ENCODE measurements at places on chromosomes 13 and 19.

DNA sequence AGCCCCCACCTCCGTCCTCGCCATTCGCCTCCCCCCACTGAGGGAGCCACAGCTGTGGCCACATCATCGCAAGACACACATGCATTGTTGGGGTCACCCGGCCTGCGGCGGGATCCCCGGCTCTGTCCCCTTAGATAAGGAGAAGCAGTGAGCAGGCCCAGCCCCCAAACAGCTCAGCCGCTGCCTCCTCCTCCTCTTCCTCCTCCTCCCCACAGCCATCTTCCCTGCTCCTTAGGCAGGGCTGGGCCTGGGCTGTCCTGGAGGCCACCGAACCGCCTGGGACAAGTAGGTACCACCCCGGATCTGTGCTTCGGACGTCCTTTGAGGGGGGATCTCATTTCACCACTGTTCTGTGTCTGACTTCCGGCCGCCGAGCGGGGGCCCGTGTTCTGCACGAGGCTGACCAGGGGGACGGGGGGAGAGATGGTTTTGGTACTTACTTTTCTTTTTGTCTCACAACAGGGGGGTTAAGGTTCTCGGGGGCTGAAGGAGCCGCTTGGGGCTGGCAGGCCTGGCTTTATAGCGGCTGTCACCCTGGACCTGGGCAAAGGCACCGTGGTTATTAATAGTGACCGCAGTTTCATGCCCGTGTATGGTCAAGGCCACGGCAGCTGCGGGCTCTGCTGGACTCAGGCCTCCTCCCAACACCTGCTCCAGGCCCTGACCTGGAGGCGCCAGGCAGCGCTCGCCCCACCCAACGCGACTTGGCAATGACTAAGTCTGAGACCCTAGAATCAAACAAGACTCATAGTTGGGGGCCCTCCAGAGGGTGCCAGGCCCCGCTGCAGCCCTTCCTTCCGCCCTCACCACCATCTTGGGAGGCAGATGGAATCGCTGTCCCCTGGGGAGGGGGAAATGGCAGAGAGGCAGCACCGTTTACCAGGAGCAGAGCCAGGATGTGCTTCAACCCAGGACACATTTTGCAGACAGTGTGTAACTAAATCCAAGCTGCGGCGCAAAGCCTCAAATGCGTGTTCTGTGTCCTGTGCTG lies 18.3 kb downstream of the NMRK2 start:
- DNase-seq: peak; percentile 67

- no peak for DNase-seq
Measured at GRCh38 chr13:79541426-79542049, 60.6 kb downstream of the NDFIP2 start.

DNA sequence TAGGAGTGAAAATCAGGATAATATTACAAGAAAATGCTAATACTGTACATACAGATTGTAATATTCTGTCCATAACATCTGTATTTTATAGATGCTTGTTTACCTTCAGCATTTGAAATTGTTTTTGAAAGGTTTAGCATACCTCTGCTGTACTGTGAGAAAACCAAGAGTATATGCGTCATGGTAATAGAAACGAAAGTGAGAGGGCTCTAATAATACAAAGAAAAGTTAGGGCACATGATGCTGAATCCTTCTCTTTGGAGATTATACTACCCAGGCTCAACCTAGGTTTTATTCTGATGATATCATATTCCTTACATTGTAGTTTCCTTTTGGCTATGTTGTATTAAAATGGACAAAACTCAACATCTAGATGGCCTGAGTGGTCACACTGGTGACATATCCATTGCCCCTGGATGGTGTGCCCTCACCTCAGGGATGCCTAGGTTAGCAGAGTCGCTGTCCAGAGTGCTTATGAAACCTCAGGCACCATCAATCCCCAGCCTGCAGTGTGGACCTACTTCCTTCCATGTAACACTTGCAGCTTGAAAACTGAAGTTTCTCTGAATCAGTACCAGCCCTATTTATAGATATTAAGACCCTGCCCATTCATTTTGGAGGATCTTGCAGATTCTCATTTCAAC lies 253.7 kb downstream of the KCTD12 start:
- no peak for DNase-seq

GRCh38 chr19:47112166-47112996 lies 1.2 kb downstream of the ZC3H4 start:
- peak; percentile 69 for DNase-seq

GRCh38 chr19:46351241-46352041 lies 4.6 kb downstream of the PPP5C start:
- peak; percentile 59 for DNase-seq

DNA sequence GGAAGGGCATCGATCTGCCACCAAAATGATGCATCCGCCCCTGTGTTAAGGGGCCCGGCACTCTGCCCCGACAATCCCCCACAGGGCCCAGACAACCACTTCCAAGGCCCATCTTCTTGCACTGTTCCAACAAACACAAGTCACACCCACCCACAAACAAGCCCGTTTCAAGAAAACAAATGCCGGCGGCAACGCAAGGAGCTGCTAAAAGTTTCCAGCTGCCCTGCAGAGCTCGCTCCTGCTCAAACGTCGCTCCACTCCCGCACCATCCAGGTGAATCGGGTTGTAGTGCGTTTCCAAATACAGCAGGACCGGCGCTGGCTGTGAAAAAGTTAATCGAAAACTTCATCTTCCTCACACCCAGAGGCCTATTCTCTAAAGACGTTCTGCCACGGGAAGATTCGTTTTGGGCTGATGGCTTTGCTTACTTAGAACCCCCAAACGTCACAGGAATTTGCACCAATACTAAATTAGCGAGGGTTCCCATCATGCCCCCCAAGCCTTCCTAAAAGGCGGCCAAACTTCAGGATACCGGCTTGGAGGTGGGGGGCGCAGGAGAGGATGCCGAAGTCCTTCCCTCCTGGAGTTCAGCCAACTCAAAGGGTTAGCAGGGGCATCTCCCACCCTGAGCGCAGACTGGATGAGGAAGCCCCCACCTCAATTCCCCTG lies 107.4 kb upstream of the DOCK9 start:
- peak; percentile 52 for DNase-seq

DNA sequence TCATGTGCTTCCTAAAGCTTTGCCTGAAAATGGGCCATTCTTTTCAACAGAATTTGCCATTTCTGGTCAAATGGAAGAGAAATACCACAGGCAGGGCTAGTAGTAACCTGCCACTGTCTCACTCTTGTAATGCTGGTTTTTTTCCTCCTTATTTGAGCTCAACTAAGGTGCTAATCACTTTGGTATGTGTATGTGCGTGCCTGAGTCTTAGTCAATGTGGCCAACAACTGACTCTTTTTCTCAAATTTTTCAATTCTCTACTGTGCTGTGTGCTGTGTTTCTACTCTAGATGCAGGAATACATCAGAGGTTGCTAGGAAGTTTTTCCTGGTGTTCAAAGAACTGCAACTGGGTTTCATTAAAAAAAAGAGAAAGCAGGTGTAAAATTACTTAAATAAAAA lies 870.2 kb downstream of the EFNB2 start:
- no peak for DNase-seq

DNA sequence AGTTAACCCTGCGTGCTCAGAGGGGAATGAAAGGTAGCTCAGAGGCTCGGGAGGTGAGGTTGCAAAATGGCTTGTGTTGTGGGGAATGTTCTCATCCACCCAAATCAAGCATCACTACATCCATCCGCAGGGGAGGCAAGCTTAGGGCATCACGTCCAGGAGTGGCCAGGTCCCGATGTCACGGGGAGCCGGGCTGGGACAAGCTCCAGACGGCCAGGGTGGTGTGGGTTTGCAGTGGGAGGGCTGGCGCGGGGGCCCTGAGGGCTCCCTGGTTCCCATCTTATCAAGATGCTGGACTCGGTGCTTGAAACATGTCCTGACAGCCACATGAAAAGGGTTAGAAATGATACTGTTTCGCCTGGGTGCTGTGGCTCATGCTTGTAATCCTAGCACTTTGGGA lies 25.8 kb downstream of the EPN1 start:
- DNase-seq: no peak

- DNase-seq: peak; percentile 64
Measured at GRCh38 chr13:41352935-41353840, 42.1 kb downstream of the NAA16 start.

- DNase-seq: peak; percentile 48
Measured at GRCh38 chr13:41411522-41411921, 45.8 kb upstream of the RGCC start.

DNA sequence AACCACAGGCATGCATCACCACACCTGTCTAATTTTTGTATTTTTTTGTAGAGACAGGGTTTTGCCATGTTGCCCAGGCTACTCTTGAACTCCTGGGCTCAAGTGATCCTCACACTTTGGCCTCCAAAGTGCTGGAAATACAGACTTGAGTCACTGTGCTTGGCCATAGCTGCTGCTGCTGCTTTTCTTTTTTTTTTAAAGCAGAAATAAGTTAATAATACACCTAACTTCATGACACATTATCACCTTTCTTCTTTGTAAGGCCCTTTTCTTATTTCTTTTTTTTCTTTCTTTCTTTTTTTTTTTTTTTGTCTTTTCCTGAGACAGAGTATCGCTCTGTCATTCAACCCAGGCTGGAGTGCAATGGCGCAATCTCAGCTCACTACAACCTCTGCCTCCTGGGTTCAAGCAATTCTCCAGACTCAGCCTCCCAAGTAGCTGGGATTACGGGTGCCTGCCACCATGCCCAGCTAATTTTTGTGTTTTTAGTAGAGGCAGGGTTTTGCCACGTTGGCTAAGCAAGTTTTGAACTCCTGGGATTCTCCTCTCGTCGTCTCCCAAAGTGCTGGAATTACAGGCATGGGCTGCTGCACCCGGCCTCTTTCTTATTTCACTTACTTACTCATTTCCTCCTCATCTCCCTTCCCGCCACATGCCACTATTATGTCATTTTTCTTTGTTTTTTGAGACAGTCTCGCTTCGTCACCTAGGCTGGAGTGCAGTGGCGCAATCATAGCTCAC lies 8.7 kb downstream of the SHKBP1 start:
- DNase-seq: no peak

- no peak for DNase-seq
Measured at GRCh38 chr19:3133793-3134116, 2.1 kb upstream of the GNA15 start.

DNA sequence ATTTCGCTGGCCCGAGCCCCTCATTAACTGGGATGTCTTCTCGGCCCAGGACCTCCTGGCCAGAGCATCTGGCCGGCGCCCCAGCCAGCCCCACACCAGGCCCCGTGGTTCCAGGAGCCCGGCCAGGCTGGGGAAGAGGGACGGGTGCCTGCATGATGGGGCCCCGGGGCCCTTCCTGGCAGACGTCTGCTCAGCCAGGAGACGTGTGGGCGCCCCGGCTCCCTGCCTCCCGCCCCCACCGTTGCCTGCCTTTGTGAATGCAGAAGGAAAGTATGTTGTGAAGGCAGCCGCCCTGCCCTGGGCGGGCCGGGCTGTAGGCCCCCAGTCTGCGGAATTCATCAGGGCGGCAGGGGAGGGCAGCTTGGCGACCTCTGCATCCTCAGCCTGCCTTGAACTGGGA lies 4.4 kb upstream of the COMP start:
- DNase-seq: no peak

DNA sequence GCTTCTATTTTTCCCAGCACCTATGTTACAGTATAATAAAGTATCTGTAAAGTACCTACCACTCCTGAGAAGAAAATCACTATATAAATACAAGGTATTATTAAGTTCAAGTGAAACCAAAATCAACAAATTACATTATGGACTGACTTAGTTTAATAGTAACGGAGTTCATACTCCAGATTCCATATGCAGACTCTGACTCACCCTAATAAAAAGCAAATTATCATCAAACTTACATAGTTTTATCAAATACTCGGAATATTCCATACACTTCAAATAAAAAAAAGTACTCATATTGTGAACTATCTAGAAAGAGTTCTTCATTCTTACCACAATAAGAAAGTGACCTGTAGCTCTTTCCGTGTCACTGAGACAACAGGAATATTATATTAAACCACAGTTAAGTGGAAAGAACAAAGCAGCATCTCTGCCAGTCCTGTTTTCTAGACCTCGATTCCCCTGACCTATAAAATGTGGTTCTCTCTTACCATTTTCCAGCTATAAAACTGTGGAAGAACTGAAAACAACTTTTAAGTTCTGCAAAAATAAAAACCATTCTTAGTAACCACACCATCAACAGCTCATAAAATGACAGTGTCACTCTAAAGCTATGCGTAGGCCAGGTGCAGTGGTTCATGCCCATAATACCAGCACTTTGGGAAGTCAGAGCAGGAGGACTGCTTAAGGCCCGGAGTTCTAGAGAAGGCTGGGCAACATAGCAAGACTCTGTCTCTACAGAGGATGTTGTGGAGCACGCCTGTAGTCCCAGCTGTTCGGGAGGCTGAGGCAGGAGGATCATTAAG lies 42.6 kb downstream of the USP12 start:
- no peak for DNase-seq

GRCh38 chr19:16571283-16571682 lies 932 bp downstream of the SLC35E1 start:
- no peak for DNase-seq

DNA sequence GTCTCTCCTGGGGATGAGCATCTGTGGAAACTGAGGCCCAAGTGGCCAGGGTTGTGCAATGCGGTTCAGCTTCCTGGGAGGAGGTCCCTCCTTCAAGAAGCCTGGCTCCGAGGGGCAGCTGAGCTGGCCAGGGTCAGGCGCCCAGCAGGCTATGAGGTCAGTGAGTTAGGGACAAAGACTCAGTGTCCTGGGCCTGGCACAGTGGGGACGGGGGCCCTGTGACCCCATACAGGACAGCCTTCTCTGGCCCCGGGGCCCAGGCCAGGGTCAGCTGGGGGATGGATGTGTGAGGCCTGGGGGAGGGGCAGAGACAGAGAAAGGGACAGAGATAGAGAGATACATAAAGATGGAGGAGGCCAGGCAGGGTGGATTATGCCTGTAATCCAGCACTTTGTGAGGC lies 3.0 kb upstream of the IL12RB1 start:
- DNase-seq: no peak

GRCh38 chr19:3112375-3113099 lies 18.4 kb downstream of the GNA11 start:
- no peak for DNase-seq

DNA sequence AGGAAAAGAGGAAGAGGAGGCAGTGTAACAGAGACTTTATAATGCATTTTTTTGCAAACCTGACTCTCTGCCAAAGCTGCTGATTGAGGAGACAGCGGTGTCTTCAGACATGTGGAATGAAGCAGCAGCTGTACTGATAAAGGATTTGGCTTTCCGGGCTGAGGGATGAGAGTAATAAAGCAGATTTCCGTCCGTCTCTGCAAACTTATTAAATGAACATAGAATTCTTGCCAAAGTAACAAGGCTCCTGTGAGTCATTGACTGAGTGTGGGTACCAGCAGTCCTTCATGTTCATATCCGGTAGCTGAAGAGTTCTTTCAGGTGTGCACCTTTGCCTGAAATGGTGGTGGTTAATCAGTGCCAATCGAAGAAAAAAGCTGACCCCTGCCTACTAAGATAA lies 112.6 kb downstream of the LIG4 start:
- no peak for DNase-seq

- no peak for DNase-seq
Measured at GRCh38 chr13:41900918-41901317, 60.0 kb downstream of the VWA8 start.

- no peak for DNase-seq
Measured at GRCh38 chr19:2193807-2194206, 30.1 kb downstream of the DOT1L start.
